Activated CD8-positive, alpha-beta T cell treated with anti-CD3 and anti-CD28 coated beads, Interleukin-2, amount 10 ng/mL, durations not matched to agents 7 days and 5 days (primary cell): ENCODE measurements at places on chromosomes 3 and 15. TPM values are rescaled to one million over a fixed set of nuclear protein-coding genes. Genes with fewer than 3 reads are reported as not detected.

The C3orf49 gene
- not detected for total RNA-seq

- peaks cover 65% of the 10 kb centered on the region for H3K4me1 ChIP-seq
- H3K27ac ChIP-seq = peak overlapping the region; percentile 99
- peak overlapping the region; percentile 89 for H3K4me3 ChIP-seq
Observed at GRCh38 chr3:111676211-111677006, 81.3 kb upstream of the ZBED2 start.

DNA sequence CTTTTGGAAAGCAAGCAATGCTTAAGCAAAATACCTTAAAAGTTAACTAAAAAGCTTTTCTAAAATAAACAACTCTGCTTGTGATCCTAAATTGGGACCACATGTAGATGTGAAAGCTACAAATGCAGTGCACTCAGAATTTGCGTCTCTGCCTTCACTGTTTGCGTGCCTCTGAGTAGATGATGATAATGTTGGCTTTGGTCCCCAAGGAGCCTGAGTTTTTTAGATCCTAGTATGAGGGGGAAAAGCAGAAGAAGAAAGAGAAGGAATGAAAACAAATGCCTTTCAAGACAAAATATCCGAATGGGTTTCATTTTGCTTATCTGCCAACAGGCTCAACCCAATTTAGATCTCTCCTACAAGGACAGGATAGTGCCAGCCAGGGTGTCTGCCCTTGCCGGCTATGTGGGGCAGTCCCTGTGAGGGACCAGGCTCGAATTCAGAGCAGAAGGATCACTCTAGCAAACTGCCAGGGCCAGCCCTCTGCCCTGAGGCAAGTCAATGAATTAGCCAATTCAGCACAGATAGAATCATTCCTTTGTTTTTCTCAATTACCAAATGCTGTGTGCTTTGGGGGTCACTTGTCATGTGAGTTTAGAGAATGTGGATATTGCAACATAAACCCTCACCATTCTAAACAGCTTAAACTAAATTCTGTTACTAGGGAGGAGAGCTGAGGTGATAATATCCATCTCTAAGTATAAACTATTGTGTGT is 28.5 kb downstream of the SCG5 start:
- DNase-seq = no peak
- H3K4me1 ChIP-seq = no peaks in the 10 kb centered on the region
- no peaks in the 10 kb centered on the region for H3K27me3 ChIP-seq
- no peak overlapping the region for H3K27ac ChIP-seq
- H3K4me3 ChIP-seq = no peak overlapping the region

DNA sequence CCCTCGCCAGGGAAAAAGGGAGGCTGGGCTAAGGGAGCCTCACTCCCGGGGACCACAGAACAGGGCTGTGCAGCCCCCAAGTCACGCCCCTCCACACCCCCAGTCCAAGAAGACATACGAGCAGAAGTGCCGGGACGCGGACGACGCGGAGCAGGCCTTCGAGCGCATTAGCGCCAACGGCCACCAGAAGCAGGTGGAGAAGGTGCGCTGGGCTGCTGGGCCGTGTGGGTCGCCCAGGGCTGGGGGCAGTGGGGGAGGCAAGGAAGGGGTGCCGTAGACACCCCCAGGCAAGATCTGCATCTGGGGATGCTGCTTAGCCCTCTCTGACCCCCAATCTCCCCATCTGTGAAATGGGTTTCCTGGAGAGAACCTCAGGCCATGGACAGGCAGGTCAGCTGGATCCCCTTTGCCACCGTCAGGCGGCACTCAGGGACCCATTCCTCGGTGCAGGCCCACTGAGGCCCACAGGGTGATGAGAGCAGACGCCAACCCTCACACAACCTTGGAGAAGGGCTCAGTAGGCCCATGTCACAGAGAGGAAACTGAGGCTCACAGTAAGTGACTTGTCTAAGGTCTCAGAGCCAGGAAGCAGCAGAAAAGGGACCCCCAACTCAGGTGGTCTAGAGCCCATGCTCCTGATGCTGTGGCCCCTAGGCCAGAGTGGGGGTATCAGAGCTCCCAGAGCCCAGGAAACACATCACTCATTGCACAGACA is 33.7 kb downstream of the PSTPIP1 start:
- H3K27ac ChIP-seq = peak overlapping the region; percentile 60
- peaks cover 62% of the 10 kb centered on the region for H3K4me1 ChIP-seq
- no peak overlapping the region for H3K4me3 ChIP-seq
- no peaks in the 10 kb centered on the region for H3K27me3 ChIP-seq

DNA sequence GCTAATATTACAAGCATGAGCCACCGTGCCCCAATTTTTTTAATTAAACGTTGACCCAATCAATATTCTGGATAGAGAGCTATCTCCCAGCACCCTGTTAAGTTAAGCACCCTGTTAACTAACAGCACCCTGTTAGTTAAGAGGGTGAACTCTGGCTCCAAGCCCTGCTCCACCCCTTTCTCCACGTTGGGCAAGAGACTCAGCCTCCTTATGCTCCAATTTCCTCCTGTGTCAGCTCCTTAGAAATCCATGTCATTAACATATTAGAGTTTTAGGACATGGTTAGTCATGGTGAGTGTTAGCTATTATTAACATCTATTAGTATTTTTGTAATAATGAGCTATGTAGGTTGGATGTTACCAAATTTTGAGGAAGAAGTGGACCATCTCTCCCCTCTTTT is 217.2 kb upstream of the UBE2E1 start:
- H3K4me3 ChIP-seq = no peak overlapping the region
- no peak for DNase-seq
- no peaks in the 10 kb centered on the region for H3K4me1 ChIP-seq
- no peaks in the 10 kb centered on the region for H3K36me3 ChIP-seq
- no peak overlapping the region for H3K27ac ChIP-seq

DNA sequence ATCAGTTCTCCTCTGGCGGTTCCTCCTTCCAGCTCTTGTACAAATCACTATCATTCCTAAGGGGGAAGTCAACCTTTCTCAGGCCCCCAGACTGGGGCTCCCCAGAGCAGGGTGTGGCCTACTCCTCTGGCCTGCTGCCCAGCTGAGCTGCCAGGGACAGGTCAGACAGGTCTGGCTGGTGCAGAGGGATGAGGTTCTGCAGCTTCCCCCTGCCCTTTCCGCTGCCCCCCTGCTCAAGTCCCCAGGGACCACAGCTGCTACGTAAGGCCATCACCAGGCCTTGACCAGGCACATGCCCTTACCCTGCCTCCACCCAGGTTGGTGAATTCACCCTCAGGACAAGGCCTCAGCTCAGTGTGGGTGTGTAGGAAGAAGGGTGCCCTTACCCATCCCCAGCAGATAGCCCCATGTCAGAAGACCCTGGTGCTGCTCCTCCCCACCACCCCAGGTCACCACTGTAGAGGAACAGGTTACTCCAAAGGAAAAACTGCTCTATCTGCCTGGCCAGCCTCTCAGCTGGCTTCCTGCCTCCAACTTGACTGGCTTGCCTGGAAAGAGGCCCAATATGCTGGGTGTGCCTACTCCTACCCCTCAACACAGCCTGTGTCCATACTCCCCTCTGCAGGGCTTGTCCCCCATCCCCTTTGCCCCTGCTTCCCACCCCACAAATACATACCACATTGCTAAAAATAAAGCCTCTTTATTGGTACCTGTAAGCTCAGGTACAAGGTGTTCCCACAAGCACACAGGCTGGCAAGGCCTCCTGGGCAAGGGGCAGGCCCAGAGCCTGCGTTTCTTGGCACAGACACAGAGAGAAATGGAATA is 12.0 kb downstream of the CSRNP1 start:
- DNase-seq = no peak
- H3K4me1 ChIP-seq = peaks cover 21% of the 10 kb centered on the region

DNA sequence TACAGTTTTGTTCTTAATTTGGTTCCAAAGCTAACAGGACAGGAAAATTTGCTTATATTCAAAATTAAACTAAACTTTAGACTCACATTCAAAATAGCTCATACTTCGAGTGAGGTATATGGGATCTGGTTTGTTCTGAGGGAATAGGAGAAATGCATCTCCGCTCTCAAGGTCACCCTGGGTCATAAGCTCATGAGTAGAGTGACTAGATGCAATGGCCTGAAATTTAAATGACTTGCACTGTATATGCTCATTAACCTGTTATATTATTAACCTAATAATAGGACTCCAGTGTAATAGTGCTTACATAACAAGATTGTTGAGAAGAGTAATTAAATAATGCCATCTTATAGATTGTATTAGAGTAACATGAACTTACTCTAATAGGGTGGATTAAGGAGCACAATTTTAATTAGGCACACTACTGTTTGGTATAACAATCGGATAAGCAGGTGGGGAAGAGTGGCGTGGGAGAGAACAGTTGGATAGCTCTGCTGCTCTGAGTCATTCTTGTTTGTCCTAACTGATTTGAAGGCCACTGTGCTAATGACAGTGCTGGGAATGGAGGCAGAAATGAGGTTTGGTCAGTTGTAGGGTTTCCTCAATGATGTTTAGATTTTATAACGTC is 5.2 kb downstream of the NKTR start:
- H3K36me3 ChIP-seq = peaks cover 59% of the 10 kb centered on the region
- H3K27me3 ChIP-seq = no peaks in the 10 kb centered on the region
- no peak overlapping the region for H3K27ac ChIP-seq
- H3K4me3 ChIP-seq = no peak overlapping the region
- peaks cover 52% of the 10 kb centered on the region for H3K4me1 ChIP-seq

GRCh38 chr3:88596451-88596850 is 446.7 kb downstream of the C3orf38 start:
- H3K27me3 ChIP-seq = no peaks in the 10 kb centered on the region
- no peaks in the 10 kb centered on the region for H3K36me3 ChIP-seq
- DNase-seq = no peak
- H3K4me1 ChIP-seq = no peaks in the 10 kb centered on the region

DNA sequence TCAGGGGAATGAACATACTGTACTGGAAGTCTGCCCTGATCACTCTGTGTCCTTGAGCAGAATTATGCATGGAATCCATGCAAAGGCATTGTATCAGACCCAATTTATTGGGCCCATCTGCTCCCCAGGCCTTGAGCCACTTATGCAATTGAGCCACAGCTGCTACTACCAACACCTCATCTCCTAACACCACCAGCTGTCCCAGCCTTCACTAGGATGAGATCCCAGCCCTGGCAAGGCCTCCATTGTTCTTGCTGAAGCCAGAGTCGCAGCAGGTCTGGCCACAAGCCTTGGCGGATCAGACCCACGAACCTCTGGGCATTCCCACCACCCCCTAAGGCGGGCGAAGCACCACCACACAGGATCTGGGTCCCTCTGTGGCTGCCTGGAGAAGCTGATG is 9.2 kb upstream of the NME9 start:
- peaks cover 14% of the 10 kb centered on the region for H3K27me3 ChIP-seq
- no peaks in the 10 kb centered on the region for H3K4me1 ChIP-seq
- H3K36me3 ChIP-seq = no peaks in the 10 kb centered on the region

- no peak overlapping the region for H3K27ac ChIP-seq
- peaks cover 11% of the 10 kb centered on the region for H3K27me3 ChIP-seq
- peaks cover 6% of the 10 kb centered on the region for H3K4me1 ChIP-seq
- H3K4me3 ChIP-seq = no peak overlapping the region
- H3K36me3 ChIP-seq = no peaks in the 10 kb centered on the region
Observed at GRCh38 chr3:9301798-9302197, 52.4 kb upstream of the SRGAP3 start.

The MUC13 gene
- not detected for total RNA-seq

DNA sequence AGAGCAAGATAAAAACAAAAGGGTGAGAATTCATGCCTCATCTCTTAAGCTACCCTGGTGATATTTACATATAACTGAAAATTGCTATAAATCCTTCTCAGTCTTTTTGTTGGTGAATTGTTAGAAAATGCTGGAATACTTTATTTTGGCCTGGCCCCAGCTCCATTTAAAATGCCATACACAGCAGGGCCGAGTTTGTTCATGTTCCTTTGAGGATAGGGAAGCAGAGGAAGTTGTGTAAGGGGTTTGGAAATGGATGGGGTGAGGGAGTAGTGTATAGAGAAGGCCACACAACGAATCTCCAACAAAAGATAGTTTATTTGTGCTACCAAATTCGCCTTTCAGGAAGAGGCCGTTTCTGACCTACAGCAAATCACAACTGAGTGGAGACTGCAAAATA is 78.6 kb upstream of the ADAMTS9 start:
- no peaks in the 10 kb centered on the region for H3K36me3 ChIP-seq
- no peak overlapping the region for H3K4me3 ChIP-seq
- no peak for DNase-seq
- no peaks in the 10 kb centered on the region for H3K4me1 ChIP-seq
- H3K27ac ChIP-seq = no peak overlapping the region

- H3K36me3 ChIP-seq = peaks cover 2% of the 10 kb centered on the region
- peaks cover 5% of the 10 kb centered on the region for H3K27me3 ChIP-seq
- no peak overlapping the region for H3K4me3 ChIP-seq
- DNase-seq = no peak
Observed at GRCh38 chr3:188124184-188124583, 29.8 kb upstream of the LPP start.

DNA sequence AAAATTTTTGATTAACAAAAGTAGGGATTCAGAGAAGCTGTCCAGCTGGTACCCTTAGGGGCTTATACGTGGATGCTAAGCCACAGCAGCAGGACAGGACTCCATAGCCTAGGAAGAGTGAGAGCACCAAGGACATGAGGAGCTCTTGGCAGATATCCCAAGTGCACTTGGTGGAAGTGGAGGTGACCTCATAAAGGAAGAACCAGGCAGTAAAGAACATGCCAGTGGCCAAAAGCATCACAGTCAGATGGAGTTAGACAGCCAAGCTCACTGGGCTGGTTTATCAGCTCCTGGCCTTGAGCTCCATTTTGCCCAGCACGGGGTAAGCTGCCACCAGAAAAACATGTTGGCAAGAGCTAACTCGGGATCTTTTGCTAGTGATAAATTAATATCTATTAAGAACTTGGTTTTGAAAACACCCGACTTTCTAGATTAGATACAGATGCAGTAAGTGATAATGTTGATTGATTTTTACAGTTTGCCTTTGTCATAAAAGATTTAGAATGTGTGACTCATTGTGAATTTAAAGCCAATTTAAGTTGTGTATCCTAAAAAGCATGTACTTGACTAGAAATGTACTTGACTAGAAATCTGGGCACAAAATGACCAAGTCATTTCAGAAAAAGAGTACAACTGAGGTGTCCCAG is 108.0 kb downstream of the CMSS1 start:
- H3K27ac ChIP-seq = no peak overlapping the region
- no peaks in the 10 kb centered on the region for H3K27me3 ChIP-seq
- peaks cover 5% of the 10 kb centered on the region for H3K4me1 ChIP-seq
- H3K4me3 ChIP-seq = no peak overlapping the region
- peaks cover 5% of the 10 kb centered on the region for H3K36me3 ChIP-seq

The HYAL1 gene
- not detected for total RNA-seq

DNA sequence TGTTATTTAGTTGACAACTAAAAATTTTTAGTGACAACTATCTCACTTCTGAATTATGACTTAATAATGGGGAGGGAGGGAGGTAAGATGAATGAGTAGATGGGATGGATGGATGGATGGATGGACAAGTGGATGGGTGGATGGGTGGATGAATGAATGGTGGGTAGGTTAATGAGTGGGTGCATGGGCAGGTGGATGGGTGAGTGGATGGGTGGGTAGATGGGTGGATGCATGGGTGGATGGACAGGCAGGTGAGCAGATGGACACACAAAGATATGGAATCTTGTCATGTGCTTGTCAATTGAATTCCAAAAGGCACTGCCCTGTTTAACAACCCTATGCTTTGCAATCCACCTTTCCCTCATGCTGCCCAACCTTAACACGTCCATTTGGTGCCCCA is 41.5 kb downstream of the KLHL25 start:
- no peak overlapping the region for H3K27ac ChIP-seq
- no peak for DNase-seq
- peaks cover under 1% of the 10 kb centered on the region for H3K36me3 ChIP-seq
- H3K4me3 ChIP-seq = no peak overlapping the region
- H3K4me1 ChIP-seq = peaks cover 29% of the 10 kb centered on the region
- H3K27me3 ChIP-seq = no peaks in the 10 kb centered on the region

The ROPN1 gene
- total RNA-seq = not detected
